T-helper 22 cell (primary cell): ENCODE measurements at places on chromosomes 11 and 22.

GRCh38 chr22:28064920-28065319, 145.9 kb upstream of the PITPNB start:
- no peak for DNase-seq

- DNase-seq, result no peak
Measured at GRCh38 chr11:48020092-48020755, 39.9 kb downstream of the PTPRJ start.

DNA sequence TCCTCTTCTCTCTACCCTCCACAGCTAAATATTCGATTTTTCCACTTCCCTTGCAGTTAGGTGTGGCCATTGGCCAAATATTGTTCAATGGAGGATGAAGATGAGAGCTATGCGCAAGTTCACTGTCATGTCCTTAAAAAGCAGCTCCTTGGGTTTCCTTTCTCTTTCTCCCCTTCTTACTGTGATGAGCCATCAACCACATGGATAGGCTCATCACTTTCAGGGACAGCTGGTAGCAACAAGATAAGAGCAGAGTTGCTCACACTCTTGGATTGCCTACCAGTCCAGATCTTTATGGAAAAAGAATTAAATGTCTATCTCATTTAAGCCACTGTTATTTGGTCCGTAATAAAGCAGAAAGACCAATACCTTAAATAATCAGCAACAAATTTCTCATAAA, 377.0 kb downstream of the DDX10 start:
- no peak for DNase-seq

DNA sequence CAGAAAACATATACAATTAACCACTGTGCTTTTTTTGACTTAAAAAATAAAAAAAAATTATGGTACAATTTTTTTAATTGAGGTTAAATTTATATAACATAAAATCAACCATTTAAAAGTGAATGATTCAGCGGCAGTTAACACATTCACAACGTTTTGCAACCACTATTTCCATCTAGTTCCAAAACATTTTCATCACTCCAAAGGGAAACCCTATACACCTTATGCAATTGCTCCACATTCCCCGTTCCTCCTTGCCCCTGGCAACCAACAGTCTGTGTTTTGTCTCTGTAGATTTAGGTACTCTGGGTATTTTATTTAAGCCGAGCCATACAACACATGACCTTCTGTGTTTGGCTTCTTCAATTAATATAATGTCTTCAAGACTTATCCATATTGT, 15.3 kb downstream of the DDI1 start:
- DNase-seq, result no peak

DNA sequence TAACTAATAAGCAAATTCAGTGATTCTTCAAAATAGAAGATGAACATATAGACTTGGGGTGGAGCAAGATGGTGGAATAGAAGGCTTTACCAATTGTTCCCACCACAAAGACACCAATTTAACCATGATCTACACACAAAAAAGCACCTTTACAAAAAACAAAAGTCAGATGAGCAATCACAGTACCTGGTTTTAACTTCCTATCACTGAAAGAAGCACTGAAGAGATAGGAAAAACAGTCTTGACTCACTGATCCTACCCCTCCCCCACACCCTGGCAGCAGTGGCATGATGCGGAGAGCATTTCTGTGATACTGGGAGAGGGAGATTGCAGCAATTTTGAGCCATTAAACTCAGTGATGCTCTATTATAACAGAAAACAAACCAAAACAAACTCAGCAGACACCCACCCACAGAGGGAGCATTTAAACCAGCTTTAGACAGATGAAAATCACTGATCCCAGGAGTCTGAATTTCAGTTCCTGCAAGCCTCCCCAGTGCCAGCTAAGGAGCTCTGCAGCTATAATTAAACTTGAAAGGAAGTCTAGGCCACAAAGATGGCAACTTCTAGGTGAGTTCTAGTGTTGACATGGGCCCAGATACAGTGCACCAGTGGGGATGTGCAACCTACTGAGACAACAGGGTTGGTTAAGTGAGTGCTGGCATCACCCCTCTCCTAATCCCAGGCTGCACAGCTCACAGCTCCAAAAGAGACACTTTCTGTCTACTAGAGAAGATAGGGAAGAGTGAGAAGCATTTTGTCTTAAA, 161.8 kb upstream of the GRIA4 start:
- DNase-seq, result no peak

DNA sequence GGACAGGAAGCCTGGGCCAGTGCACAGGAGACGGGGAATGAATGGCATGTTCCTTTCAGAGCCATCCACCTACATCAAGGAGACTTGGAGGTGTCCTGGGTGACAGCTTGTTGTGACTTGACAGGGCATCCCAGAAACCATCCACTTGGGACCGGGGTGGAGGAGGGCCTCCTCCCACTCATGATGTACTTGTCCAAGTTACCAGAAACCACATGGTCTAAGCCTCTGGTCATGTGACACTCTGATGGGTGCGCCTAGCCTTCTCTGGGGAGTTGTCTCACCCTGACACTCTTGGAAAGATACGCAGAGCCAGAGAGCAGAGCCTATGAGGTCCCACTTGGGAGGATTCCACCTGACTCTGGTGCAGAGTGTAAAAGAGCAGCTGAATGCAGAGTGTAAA, 21.6 kb upstream of the FXYD6 start:
- DNase-seq, result no peak

- DNase-seq, result no peak
Measured at GRCh38 chr11:78426845-78427244, 9.2 kb upstream of the GAB2 start.

- no peak for DNase-seq
Measured at GRCh38 chr11:75516886-75517285, 8.9 kb downstream of the GDPD5 start.

GRCh38 chr22:26887456-26887855, 230.1 kb downstream of the MIAT start:
- DNase-seq, result no peak

DNA sequence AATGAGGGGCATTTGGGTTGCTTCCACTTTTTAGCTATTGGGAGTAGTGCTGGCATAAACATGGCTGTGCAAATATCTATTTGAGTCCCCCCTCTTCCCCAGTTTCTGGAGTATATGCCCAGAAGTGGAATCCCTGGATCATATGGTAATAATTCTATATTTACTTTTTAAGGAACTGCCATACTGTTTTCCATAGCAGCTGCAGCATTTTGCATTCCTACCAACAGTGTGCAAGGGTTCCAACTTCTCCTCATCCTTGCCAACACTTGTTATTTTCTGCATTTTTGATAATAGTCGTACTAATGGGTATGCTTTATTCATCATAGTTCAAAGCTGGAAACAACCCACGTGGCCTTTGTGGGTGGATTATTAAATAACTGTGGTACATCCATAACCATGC, 883.5 kb downstream of the TBC1D22A start:
- no peak for DNase-seq

GRCh38 chr11:86954269-86955110, 705 bp downstream of the FZD4 start:
- DNase-seq, result no peak

DNA sequence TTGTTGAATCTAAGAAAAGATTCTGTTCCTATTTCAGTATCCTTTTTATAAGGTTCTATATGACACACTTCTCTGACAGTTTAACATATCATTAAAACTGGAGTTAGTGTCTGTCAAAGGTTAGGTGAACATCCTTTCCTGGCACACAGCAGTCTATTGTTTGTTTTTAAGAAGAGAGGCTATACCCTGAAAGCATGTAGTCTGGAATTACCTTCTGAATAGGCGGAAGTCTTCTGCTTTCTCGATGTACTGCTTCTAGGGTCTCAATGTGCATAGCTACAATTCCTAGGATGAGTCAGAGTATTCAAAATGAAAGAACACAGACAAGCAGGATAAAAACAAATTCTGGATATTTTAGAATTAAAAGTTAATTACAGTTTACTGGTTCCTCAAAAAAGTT, 188.6 kb downstream of the SWAP70 start:
- DNase-seq, result no peak

DNA sequence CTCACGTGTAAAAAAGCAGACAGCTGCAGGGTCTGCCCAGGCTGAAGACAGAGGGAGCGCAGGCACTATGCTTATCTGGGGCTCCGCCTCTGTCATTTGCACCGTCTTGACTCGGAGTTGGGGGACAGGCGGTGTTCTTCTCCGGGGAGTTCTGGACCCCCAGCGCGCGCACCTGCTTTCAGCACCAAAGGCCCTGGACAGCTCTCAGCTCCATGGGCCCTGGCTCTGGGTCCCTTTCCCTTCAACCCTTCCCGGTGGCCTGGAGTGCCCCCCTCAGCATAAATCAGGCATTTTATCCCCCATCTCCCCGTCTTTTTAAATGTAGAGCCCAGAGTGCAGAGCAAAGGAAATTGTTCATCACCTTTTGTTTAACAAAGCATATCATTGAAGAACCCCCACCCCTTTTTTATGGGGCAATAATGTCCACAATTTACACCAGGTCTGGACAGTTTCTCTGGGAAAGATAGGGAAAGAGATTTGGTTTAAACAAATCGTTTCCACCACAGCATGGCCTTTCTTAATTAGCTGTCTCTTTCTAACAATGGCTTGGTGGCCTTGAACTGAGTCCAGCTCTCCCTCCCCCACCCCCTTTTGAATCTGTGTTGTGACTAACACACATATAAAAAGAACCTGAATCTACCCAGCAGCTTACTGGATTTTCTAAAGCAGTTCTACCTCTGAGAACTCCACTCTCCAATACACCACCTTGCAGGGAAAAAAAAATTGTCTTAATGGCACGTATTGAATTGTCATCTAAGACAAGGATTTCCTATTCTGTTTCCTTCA, 1.7 kb downstream of the SEZ6L start:
- DNase-seq, result no peak

DNA sequence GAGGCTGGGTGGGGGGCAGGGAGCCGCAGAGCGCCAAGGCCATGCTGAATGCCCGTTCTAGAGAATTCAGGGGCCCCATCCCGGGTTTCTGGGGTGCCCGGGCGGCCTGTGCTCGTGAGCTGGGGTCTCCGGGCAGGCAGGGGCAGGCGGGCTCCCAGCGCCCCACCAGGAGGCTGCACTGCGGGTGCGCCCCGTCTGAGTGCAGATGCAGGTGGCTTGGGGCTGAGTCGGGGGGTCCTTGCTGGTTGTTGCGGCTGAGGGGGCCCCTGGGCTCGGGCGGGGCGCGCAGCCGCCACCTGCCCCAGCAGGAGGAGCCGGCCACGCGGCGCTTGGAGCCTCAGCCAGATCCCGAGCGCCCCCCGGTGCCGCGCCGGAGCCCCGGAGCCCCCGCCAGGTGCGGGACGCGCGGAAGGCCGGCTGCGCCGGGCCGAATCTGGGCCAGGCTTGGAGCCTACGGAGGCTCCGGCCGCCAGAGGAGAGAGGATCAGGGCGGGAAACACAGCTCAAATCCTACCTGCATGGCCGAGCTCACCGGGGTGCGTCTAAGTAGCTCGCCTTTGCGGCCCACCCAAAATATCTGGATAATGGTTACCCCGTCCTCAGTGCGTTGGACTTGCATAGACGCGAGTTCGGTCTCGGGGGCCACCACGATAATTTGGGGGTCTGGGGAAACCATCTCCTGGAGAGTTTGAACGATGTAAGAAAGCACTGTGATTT, 590 bp upstream of the IGF2 start:
- DNase-seq, result no peak

DNA sequence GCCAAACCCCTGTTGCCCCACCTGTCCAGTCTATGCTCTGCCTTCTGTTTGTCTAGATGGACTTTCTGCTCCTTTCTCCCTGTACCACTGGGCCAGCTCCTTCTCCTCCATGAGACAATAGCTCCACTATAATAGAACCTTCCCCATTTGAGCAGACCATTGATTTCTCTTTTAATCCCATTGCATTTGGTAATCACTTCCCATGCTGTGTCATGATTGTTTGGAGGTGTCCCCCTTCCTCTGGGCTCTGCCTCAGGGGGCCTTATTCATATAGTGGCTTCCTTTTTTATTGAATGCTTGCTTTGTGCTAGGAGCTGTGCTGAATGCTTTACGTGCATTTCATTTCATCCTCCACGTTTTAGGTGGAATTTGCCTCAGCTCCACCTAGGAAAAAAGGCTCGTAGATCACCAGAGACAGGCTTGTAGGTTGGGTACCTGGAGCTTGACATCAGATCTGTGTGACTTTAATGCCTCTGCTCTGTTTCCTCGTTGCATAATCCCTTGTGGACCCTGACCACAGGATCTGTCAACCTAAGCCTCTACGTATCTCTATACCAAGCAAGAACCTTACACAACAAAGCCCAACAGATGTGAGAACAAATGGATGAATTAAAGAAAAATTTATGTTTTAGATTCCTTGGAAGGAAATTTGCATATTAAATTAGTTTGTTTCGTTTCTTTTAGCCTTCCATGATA, 106.2 kb upstream of the RASSF10 start:
- no peak for DNase-seq

- DNase-seq, result no peak
Measured at GRCh38 chr22:32874976-32875375, 73.5 kb downstream of the TIMP3 start.

- DNase-seq, result no peak
Measured at GRCh38 chr11:119229288-119229672, 23.1 kb downstream of the CBL start.

DNA sequence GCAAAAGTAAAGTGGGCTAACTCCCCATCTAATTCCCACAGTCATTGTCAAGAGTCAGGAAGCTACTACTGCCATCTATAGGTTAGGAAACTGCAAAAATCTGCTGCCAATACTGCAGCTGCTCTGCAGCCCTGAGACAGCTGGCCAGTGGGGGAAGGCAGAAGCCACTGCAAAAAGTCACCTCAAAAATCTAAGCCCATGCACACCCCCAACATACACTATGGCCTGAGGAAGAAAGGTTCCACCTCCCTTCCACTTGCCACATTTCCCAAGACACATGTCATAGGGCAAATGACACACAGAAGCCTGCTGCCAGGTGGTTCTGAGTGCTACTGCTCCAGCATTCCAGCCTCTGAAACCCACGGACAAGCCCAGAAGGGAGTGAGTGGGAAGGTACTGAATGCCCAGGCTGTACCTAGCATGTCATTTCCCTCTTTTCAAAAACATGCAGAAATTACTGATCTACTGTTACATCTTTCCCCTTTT, 36.9 kb downstream of the DGCR2 start:
- no peak for DNase-seq

GRCh38 chr22:20407829-20408228, 13.9 kb downstream of the ZNF74 start:
- no peak for DNase-seq

DNA sequence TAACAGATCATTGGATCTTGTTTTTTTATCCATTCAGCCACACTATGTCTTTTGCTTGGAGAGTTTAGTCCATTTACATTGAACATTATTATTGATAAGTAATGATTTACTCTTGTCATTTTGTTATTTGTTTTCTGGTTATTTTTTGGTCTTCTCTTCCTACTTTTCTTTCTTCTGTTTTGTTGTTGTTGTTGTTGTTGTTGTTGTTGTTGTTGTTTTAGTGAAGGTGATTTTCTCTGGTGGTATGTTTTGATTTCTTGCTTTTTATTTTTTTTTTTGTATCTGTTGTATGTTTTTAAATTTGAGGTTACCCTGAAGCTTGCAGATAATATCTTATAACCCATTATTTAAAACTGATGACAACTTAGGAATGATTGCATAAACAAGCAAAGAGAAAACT, 28.6 kb downstream of the TAF1D start:
- no peak for DNase-seq

GRCh38 chr11:65860278-65861164, at the start of gene MUS81:
Gene MUS81 (plus strand): TSS chr11:65860433. CDS start chr11:65860754, 321 bp downstream.
- peak; percentile 90 for DNase-seq

- no peak for DNase-seq
Measured at GRCh38 chr11:47324520-47324919, 28.0 kb downstream of the MYBPC3 start.

- peak; percentile 32 for DNase-seq
Measured at GRCh38 chr22:45994491-45995404, 17.8 kb upstream of the WNT7B start.

- DNase-seq, result no peak
Measured at GRCh38 chr11:86443415-86443814, 68.7 kb downstream of the CCDC81 start.

GRCh38 chr22:41092847-41093411, 537 bp downstream of the EP300 start:
- no peak for DNase-seq
